Germinal center (tissue), 1 donor: ENCODE measurements at places on chromosomes 13 and 19.

GRCh38 chr13:78147905-78148304, 229.3 kb upstream of the EDNRB start:
- no peak for DNase-seq

GRCh38 chr19:34215666-34216038, 38.7 kb upstream of the GARRE1 start:
- DNase-seq = no peak

DNA sequence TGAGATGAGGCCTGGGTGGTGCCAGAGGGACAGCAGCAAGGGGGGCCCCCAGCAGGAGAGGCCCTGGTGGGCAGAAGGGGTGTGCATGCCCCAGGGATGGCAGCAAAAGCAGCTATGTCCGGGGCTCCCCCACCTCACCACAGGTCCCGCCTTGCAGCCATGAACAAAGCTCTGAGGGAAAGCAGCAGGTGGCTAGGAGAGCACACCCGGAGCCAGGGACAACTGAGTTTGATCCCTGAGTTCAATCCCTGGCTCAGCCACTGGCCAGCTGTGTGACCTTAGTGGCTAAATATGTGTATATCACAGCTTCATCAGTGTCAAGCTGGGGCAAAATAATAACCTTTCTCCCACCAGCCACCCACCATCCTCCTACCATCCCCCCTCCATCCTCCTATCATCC, 47.7 kb upstream of the KCTD15 start:
- DNase-seq = no peak

DNA sequence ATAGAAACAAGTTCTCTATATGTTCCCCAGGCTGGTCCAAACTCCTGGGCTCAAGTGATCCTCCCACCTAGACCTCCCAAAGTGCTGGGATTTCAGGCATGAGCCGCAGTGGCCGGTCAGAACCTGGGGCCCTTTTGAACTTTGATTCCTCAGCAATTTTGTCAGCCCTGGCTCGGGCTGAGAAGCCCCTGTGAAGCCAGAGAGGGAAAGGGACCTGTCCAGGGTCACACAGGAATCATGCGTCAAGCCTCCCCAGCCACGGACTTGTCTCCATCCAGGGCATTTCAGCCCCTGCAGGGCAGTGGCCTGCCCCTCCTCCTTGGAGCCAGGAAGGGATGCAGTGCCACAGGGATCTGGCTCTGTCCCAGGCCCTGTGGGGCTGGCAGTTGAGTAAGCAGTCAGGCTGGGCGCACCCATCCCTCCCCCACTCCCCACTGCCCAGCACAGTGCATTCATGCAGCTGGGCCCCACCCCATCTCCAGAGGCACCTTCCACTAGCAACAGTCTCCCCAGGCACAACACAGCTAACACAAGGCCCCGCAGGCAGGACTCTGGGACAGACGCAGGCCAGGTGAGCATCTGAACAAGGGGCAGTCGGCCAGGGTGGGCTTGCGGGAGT, at the start of gene CAPS:
CAPS (plus strand) TSS at position 516 of the 619 bp plus-strand sequence. CDS start 153 bp downstream, outside the sequence.
- no peak for DNase-seq

- no peak for DNase-seq
Measured at GRCh38 chr13:99559560-99559959, 58.3 kb downstream of the TM9SF2 start.

DNA sequence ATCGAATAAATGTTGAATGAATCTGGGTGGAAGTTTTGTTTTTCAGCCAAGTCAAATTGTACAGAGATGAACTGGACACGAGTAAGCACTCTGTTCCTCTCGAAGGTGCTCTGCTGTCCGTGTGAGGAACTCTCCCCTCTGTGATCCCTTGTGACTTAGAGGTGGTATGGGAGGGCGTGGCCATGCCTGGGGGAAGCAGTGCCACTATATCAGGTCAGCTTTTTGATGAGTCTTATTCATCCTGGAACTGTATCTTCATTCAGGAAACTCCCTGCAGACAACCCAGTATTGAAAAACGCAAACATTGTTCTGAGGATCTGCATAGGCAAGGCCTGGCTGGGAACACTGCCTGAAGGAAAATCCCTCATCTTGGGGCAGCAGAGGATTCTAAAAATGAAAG, 45.7 kb upstream of the FLT1 start:
- no peak for DNase-seq

DNA sequence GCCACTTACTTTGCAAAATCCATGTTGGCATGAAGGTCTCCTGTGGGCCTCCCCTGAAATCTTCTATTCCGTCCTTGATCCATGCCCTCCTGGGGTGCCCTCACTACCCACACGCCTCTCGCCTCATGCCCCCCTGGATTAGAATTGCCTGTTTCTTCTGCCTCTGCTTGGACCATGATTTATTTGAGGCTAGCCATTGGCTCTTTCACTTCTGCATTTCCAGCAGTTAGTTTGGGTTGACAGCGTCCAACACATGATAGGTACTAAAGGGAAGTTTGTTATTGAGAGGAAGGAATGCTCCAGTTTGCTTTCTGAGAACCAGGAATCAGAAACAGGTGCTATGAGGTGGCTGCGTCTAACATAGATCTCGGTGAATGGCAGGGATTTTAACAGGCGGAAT, 30.5 kb upstream of the TPTE2 start:
- no peak for DNase-seq
